ENCODE measurements at places on chromosomes 16 and 17. TPM values are rescaled to one million over a fixed set of nuclear protein-coding genes. Genes with fewer than 3 reads are reported as not detected.

Gene CAVIN1
- total RNA-seq, result not detected

Gene SLC38A8
- total RNA-seq, result not detected

Gene RHBDL1
- total RNA-seq, result 1.7 TPM

Gene CA5A
- total RNA-seq, result not detected

Gene PRSS36
- 0.51 TPM for total RNA-seq

Gene TSPAN10
- 3.5 TPM for total RNA-seq

Gene LGALS3BP
- total RNA-seq, result 72.4 TPM

Gene KRT14
- not detected for total RNA-seq

DNA sequence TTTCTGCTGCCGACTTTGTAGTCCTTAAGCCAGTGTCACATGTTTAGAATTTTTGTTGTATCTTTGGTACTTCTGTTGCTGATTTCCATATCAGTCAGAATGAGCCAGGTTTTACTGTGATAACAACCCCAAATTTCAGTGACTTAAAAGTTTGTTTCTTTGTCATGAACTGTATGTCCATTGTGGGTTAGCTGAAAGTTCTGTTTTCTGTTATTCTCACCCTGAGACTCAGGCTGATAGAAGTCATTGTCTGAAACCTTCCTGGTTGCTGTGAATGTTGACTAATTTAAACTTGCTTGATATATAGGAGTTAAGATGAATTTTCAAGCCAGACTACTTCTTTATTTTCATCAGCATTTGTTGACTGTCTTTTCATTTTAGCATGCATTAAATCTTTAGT is 68.8 kb downstream of the MRTFB start:
- no peak for DNase-seq

- no peak for DNase-seq
Measured at GRCh38 chr17:82582709-82583108, 63.2 kb downstream of the FOXK2 start.

DNA sequence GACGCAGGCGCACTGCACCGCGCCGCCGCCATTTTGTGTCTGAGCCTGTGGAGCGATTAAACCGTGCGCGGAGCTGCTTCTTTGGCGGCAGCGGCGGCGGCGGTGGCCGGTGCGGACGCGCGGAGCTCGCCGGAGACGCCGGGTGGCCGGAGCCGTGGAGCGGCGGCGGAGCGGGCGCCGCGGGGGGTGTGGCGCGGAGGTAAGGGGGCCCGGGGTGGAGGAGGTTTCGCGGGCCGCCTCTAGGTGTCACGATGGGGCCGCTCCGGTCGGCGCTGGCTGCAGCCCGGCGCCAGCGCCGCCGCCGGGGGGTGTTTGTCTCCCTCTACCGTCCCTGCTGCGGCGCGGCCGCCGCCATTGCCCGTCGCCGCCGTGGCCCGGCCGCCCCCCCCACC is at the start of gene CTCF:
Gene CTCF (plus strand): TSS at position 1 of the 392 bp plus-strand sequence. CDS start 48,307 bp downstream, outside the sequence.
- peak; percentile 73 for DNase-seq

- no peak for DNase-seq
Measured at GRCh38 chr16:59090541-59090940, 356.4 kb upstream of the GOT2 start.

DNA sequence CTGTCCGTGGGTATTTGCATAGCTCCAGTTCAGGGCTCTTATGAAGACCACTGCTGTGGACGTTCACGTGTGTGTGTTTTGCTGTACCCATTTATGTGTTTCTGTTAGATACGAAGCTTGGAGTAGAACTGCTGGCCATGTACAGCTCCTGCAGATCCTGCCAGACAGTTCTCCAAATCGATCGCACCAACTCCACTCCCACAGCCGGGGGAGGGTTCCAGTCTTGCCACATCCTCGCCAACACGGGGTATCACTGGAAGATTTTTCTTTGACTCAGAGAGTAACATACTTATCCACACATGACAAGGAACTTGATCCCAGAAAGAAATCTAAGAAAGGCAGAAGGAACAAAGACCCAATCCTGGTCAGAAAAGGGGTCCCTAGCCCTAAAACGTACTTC is 37.4 kb downstream of the TMEM186 start:
- no peak for DNase-seq

DNA sequence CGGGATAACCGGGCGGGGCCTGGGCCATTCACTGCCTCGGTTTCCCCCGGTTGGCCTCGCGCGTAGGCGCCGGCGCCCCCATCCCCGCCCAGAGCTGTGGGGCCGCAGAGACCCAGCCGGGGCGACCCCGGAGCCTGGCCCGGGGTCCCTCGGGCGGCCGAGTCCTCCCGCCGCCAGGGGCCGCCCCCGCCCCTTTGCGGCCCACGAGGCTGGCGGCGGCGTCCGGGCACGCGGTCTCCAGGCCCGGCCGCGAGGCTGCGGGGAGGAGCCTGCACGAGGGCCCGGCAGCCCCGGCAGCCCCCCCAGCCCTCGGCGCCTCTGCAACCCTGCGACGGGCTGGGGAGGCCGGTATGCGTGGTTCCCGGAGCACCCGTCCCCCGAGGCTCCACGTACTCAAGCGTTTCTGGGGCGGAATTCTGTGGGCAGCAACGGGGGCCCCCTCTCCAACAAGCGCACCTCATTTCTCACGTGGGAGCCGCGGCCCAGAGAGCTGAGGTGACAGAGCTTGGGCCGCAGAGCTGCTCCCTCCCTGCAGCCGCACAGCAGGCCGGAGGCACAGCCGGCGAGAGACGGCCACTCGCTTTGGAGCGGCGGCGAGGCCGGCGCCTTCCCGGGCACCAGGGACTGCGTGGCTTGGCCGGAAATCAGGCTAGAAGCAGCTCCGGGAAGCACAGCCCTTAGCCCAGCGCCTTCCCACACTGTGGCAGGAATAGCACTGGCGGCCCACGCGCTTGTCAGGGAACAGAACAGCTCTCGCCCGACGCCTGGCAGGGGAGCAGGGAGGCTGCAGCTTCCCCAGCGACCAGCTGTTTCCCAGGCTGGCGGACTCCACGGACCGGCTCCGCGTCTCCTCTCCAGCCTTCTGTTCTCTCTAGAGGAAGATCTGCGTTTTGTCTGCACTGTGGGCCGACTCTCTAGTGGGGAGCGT is 867 bp upstream of the LIMD2 start:
- DNase-seq, result no peak

- no peak for DNase-seq
Measured at GRCh38 chr16:12133729-12134128, 157.2 kb downstream of the SNX29 start.

GRCh38 chr17:59387351-59388068 is 56.1 kb downstream of the YPEL2 start:
- no peak for DNase-seq

- no peak for DNase-seq
Measured at GRCh38 chr16:52581530-52581929, 34.6 kb upstream of the TOX3 start.

GRCh38 chr16:64426131-64426666 is 695.7 kb downstream of the CDH11 start:
- DNase-seq, result no peak

DNA sequence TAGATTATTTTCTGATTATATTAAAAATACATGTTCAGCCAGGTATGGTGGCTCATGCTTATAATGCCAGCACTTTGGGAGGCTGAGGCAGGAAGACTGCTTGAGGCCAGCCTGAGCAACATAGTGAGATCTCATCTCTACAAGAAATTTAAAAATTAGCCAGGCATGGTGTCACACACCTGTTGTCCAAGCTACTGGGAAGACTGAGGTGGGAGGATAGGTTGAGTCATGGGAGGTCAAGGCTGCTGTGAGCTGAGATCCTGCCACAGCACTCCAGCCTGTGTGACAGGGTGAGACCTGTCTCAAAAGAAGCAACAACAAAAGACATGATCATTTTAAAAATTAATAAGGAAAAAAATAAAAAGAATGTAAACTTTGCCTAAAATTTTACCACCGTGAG is 40.7 kb downstream of the PRAC1 start:
- peak; percentile 40 for DNase-seq

- peak; percentile 15 for DNase-seq
Measured at GRCh38 chr16:73015612-73016487, 32.1 kb downstream of the ZFHX3 start.

DNA sequence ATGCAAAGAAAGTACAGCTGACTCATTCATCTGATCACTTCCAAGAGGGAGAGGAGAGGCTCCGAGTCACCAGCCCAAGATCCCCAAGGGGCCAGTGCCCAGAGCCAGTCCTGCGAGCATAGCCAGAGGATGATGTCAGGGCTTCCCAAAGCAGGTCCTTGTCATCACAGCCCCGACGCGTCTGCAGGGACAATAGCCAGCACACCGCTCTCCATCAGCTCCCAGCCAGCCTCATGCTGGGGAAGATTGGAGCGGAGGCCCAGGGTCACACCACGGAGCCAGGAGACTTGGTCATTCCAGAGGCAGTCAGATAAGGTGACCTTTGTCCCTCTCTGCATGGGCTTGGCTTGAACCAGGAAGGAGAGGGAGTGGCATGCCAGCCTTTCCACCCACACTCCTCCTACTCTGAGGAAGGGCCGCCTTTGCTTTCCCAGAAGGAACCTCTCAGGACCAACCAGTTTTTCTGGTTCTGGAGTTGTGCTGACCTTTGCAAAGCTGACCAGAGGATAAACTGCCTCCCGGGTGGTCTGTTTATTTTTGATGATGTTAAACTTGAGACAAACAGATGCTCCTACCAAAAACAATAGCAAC is 58.3 kb upstream of the ARHGAP44 start:
- peak; percentile 41 for DNase-seq

DNA sequence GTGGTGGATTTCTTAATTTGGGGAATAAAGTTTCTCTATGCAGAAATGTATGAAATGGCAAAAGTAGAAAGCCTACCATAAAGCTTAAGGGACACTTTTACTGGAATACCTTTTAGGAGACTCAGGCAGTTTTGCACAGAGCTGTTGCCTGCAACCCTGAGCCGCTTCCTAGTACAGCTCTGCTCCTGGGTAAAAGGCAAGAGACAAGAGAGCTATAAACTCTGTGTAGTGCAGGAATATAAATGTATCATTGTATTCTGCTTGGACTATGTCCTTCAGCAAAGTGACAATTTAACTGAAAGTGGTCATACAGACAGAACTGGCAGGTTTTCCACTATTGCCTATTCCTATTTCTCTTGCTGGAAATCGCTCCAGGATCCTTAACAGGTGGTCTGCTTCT is 65.3 kb upstream of the MYOCD start:
- DNase-seq, result no peak

DNA sequence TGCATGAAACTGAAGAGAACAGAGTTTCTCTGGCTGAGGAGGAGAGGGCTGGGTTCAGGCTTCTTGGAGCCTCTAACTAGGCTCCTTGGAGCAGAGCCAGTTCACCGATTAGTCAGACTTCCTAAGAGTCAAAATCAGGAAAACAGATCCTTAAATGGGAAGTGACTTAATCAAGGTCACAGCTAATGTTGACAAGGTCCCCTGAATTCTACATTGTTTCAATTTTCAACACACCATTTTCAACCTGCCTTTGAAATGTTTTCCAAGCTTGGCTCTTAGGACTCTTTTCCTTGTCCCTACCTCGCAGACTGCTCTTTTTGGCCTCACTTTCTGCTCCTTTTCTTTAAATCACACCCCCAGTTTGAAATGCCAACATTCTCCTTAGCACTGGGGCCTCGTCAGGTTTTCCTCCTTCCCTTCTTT is 16.3 kb downstream of the MYL4 start:
- DNase-seq, result peak; percentile 99

DNA sequence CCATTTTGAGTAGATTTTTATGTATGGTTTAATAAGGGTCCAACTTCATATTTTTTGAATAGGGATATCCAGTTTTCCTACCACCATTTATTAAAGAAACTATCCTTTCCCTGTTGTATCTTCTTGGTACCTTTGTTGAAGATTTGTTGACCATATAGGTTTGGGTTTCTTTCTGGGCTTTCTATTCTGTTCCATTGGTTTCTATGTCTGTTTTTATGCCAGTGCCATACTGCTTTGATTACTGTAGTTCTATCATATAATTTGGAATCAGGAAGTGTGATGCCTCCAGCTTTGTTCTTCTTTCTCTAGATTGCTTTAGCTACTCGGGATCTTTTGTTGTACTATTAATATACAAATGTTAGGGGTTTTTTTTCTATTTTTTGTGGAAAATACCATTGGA is 46.5 kb downstream of the PPM1E start:
- no peak for DNase-seq

GRCh38 chr16:19384656-19385055 is 33.0 kb upstream of the TMC5 start:
- DNase-seq, result peak; percentile 90

- no peak for DNase-seq
Measured at GRCh38 chr16:57993897-57994296, 6.6 kb downstream of the ZNF319 start.

- no peak for DNase-seq
Measured at GRCh38 chr17:77628035-77628434, 330.5 kb upstream of the TNRC6C start.

DNA sequence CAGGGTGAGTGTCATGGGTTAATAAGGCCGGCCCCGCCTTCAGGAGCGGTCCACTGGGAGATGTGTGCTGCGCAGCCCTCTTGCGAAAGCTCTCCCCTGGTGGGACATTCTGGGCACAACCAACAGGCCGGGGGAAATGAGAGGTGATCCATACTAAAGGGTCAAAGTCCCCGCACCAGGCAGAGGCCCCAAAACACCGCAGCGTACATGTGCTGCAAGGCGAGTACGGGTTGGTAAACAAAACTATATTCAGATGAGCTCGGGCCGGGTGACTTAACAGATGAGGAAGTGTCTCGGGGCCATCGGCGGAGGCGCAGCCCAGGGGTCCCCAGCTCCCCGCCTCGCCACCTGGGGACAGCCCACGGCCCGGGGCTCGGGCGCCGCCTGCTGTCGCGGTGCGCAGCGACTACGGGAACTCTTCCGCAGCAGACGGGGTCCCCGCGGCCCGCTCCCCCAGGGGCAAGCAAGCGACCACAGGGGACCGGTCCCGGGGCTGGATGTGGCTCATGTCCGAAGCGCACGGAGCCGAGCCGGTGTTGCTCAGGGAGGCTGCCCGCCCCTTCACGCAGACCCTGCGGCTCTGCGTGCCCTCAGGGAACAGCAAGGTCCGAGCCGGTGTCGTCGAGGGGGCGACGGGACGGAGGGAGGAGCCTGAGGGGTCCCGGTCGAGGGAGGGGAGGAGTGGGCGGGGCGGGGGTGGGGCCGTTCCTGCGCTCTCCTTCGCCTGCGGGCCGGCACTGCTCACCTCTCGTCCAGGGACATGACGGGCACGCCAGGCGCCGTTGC is at the start of gene RAB37:
Gene RAB37 (plus strand): TSS at position 744 of the 786 bp plus-strand sequence. CDS start 17 bp downstream, at position 761.
- no peak for DNase-seq

- no peak for DNase-seq
Measured at GRCh38 chr16:23833960-23834685, 1.7 kb upstream of the PRKCB start.

- no peak for DNase-seq
Measured at GRCh38 chr16:85722128-85722893, 28.6 kb downstream of the C16orf74 start.

GRCh38 chr17:19911033-19911432 is 43.3 kb upstream of the ULK2 start:
- DNase-seq, result no peak

DNA sequence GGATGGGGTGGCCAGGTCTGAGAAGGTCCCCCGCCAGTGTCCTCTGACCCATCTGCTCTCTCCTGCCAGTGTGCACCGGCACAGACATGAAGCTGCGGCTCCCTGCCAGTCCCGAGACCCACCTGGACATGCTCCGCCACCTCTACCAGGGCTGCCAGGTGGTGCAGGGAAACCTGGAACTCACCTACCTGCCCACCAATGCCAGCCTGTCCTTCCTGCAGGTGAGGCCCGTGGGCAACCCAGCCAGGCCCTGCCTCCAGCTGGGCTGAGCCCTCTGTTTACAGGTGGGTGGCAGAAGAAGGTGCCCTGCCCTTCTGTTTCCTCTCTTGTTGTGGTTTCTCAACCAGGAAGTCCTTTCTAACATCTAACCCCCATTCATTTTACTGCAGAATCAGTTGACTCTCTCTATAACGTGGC is 7.1 kb downstream of the ERBB2 start:
- DNase-seq, result peak; percentile 13

GRCh38 chr17:73061161-73061560 is 31.3 kb downstream of the SLC39A11 start:
- no peak for DNase-seq

- DNase-seq, result no peak
Measured at GRCh38 chr16:14001521-14001920, 69.6 kb upstream of the MRTFB start.
